Activated T-helper 1 cell treated with anti-CD3 and anti-CD28 coated beads, Interleukin-2, amount 50 U/mL, for 16 hours (primary cell): ENCODE measurements at places on chromosomes 4 and X.

DNA sequence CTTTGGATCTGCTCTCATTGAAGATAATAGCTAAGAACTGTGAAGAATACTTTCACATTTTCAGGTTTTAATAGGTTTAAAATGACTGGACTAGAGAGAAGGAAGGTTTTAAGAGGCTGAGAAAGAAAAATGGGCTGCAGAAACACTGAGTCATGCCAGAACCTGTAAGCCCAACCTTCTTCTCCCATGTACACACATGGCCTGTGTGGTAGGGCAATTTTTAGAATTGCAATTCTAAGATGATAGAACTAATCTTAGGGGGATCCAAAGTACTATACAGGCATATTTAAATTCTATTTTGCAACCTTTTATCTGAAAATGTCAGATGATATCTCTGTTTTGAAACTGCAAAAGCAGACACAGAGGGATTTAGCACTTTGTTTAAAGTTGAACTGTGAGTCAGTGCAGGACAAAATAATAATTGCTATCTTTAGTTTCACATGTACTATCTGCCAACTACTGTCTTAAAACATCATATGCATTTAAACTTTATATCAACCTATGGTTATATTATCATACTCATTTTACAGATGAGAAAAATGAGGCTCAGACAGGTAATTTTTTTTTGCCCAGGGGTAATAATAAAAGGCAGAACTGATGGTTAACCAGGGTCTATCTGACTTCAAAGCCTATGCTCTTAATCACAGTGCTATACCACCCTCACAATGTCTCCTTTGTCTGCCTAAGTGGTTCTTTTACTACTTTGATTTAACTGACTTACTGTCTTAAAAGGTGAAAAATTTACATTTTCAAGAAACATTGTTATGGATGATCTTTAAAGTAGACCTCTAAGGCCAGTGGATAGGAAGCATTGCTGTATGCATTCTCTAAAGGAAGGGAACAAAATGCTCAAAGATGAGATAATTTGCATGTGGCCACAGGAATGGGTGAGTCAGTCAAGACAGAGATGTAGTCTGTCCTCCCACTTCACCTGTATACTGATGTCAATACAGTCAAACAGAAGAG, 4.3 kb downstream of the TMPRSS11E start:
- no peak for DNase-seq

DNA sequence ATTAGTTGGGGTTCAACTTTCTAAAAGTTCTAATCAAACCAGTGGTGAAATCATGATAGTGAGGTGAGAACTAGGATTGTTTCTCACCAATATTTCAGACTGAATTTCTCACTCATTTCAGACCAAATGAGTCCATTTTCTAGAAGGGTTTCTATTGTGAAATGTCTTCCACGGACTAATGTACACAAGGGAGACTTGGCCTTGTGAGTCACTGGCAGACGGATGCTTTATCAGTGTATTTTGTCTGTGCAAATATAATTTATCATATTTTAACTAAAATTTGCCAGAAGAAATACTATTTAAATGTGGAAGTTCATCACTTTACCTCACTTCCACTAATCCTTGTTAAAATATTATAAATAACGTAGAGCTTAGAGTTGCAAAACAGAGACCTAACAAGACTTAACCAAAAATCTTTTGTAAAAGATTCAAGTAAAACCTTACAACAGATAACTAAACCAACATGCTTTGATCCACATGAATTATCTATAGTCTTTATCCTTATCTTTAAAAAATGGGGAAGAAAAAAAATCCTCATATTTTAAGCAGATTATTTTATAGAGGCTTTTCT, 506.0 kb upstream of the FAM241A start:
- DNase-seq, result no peak

- DNase-seq, result no peak
Measured at GRCh38 chr4:94216394-94216793, 8.7 kb downstream of the SMARCAD1 start.

GRCh38 chr4:26912810-26913209, 52.2 kb downstream of the STIM2 start:
- no peak for DNase-seq

- DNase-seq, result no peak
Measured at GRCh38 chrX:48648336-48648751, 35.3 kb upstream of the WAS start.

GRCh38 chr4:159358226-159358625, 255.3 kb downstream of the RAPGEF2 start:
- no peak for DNase-seq

DNA sequence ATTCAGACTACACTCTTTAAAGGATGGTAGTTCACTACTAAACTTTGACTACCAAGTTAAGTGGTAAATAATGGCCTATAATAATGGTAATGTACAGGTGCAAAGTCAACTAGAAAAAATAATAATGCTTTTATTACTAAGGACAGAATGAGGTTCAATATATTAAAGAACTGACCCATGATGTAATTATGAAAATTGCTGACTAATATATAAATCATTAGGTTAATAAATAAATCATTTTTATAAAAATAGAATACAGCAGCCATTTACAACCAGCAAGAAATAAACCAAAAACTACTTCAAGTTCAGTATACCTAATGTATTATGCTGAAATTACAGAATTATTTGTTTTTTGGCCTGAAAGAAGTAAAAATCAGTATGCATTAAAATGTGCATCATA, 577.2 kb downstream of the PPARGC1A start:
- DNase-seq, result no peak

DNA sequence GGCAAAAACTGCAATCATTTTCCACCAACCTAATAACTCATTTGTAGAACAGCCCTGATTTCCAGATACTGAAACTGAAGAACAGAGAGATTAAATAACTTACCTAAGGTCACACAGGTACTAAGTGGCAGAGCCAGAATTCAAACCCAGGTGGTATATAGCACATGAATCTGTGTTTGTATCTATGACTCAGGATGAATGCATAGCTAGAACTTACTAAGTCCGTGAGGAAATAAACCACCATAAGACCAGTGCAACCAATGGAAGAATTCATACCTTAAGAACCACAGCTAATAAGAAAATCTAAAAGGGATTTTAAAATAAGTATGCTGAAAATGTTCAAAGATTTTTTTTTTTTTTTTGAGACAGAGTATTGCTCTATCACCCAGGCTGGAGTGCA, 1.5 kb upstream of the PLAC1 start:
- DNase-seq, result no peak

- no peak for DNase-seq
Measured at GRCh38 chr4:56940971-56941370, 33.3 kb downstream of the REST start.

DNA sequence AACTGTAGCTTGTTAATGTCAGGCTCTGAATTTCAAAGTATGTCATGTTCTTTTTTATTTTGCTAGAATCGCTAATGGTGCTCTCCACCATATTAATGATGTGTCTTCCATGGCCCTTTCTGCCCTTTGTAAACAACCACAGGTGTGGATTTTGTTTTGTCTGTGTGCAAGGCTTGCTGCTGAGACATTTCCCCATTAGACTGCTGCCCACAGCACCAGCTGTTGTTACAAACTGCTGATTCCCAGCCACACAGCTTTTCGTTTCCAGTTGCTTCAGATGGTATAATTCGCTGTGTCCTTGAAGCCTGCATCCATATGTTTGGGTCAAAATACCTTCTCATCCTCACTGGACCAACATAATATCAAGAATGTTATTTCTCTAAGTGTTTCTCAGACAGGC, 32.8 kb downstream of the KCNIP4 start:
- DNase-seq, result no peak

- no peak for DNase-seq
Measured at GRCh38 chr4:133921280-133922195, 280.1 kb downstream of the PABPC4L start.

- DNase-seq, result no peak
Measured at GRCh38 chr4:44670506-44671199, 7.6 kb upstream of the GUF1 start.

DNA sequence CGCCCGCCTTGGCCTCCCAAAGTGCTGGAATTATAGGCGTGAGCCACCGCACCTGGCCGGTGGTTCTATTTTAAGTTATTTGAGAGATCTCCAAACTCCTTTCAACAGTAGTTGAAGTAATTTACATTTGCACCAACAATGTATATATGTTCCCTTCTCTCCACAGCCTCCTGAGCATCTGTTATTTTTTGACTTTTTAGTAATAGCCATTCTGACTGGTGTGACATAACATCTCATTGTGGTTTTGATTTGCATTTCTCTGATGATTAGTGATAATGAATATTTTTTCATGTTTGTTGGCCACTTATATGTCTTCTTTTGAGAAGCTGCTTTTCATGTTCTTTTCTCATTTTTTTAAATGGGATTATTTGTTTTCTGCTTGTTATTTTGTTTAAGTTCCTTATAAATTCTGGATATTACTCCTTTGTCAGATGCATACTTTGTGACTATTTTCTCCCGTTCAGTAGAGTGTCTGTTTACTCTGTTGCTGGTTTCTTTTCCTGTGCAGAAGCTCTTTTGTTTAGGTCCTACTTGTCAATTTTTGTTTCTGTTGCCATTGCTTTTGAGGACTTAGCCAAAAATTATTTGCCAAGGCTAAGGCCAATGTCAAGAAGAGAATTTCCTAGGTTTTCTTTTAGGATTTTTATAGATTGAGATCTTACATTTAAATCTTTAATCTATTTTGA, 213.2 kb downstream of the ARHGAP24 start:
- no peak for DNase-seq

GRCh38 chr4:154516318-154517029, 24.9 kb upstream of the DCHS2 start:
- DNase-seq, result no peak

GRCh38 chr4:152010710-152011079, 249.9 kb upstream of the GATB start:
- DNase-seq, result no peak

DNA sequence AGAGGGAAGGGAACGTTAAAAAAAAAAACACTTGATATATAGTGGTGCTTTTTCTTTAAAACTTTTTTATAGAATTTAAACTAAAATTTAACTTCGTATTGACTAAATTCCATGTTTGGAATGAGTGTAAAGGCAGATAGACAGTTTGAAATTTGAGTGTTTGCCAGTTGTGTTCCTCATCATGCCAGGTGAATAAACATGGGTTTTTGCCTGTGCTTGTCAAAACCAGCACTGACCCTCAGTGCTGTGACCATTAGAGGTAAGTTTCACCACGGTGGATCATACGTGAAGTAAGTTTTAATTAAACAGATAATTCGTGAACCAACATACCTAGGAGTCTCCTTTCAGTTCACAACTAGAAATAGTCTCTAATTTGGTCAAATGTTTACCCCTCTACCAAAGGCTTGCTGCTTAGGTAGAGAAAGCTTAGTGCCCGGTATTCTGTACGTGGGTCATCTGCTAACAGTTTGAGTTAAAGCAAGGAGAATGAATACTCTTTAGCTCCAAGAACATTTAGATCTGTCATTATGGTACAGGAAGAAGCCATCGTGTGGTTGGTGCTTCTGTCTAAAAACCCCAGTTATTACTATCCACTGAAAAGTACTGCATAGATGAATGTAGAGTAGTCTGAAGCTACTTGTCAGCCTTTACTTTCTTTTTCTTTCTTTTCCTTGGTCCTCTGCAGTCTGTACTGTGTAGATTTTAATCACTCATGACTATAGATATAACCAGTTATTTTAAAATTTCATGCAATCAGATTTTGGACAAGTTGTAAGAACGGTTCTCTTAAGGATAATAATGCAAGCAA, 32.7 kb downstream of the KIAA0232 start:
- DNase-seq, result no peak

GRCh38 chr4:30670206-30670605, 50.0 kb upstream of the PCDH7 start:
- no peak for DNase-seq

GRCh38 chr4:177964693-177965168, 522.5 kb upstream of the AGA start:
- DNase-seq, result no peak

GRCh38 chr4:7134737-7135388, 57.5 kb upstream of the SORCS2 start:
- DNase-seq, result no peak

GRCh38 chrX:132257116-132257515, 37.9 kb upstream of the RAP2C start:
- no peak for DNase-seq

DNA sequence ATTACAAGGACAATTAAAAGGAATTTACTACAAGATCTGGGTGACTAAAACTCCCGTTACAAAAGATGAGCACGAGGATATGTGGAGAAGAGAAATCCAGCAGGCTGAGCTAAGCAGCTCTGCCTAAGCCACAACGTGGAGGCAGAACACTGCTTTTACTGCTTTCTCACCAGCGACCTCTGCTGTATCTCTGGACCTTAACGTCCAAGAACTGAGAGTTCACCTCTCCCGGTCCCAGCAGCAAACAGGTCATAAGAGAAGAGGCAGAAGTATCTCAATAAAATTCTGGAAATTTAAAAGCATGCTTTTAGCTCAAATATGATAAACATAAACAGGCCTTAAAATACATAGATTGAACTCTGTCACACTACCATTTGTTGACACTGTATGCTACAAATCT, 81.0 kb downstream of the ADGRA3 start:
- DNase-seq, result no peak

- no peak for DNase-seq
Measured at GRCh38 chrX:10415306-10416001, 204.9 kb downstream of the MID1 start.
